ENCODE measurements at places on chromosomes 3 and 15.

DNA sequence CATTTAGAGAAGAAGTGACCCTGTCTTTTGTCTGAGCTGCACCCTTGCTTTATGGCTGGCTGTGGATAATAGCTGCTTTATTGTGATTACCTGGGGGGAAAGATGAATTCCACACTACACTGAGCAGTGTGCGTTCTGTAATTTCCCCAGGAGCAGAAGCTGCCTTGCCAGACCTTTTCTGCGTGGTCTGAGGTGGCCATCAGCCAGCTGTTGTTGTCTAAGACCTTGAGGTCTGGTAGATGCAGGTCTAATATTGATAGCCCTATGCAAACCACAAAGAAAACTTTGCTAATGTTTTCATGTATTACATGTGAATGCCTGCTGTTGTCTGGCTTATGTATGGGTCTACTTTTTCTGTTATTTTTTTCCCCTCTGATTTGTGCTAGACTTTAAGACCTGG is 144.6 kb downstream of the THSD4 start:
- no peak for DNase-seq

GRCh38 chr3:192352142-192352541 is 375.2 kb downstream of the FGF12 start:
- no peak for DNase-seq

DNA sequence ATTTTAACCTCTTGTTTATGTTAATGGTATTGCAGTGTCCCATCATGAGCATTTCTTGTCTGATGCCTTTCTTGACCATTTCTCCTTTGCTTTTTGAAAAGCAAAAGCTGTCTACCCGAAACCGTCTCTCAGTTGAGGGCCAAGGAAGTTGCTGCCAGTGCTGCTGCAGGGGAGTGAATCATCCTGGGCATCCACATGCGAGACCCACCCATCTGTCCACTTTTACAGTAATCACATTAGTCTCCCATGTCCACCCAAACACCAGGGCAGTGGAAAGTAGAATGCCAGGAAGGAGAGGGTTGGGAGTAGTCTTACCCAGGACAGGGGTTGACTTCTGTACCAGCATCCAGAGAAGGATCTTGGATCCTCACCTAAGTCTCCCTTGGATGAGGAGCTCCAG is 48.6 kb upstream of the TEX264 start:
- DNase-seq, result no peak

DNA sequence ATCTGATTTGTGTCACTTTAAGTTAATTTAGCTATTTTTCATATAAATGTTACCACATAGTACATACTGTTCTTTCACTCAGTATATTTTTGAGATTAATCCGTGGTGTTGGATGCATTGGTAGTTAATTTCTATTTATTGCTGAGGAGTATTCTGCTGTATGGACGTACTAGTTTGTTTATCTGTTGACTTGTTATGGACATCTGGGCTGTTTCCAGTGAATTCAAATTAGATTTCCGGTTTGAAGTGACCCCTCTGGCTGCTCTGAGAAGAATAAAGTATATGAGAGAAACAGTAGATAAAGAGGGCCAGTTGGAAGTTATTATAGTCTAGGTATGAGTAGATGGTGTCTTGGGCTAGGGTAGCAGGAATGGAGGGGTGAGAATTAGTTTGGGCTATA is 15.6 kb downstream of the KAT2B start:
- DNase-seq, result no peak

DNA sequence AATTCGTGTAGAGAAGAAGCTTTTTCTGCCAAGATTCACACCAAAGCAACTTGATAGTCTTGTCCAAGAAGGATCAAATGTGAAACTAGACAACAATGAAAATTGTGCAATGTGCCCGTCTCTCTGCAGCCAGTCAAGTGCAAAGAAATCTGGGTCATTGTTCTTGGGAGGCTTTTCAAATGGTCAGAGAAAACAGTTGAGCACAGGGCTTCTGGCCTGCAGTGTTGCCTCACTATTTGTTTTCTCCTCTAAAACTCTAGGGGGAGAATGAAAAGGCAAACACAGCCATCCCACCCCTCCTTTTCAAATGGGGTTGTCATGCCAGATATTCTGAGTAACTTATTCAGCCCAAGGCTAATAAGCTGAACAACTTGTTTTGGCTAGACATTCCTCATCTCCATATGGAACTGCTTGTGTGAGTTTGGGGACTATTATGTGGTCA is 417.6 kb upstream of the CDIN1 start:
- no peak for DNase-seq

DNA sequence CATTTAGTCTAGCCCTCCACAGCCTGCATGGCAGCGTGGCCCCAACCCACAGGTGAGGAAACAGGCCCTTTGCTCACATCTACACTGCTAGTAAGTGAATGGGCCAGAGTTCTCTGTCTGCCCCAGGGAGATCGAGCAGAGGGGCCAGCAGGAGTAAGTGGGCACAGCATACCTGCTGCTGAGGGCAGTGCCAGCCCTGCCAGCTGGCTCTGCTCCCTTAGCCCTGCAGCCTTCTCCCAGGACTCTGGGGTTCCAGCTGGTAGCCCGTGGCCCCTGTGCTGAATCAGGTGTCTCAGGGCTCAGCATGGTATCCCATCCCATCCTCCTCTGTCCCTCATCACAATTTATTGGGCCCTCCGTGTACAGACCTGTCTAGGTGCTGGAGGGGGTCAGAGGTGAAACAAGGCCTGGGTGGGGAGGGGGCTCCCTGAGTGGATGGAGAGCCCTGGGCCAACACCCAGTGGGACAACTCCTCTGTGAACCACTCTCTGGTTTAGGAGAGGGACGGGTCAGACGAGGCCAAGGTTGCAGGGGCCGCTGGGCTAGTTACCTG is 101.8 kb downstream of the DNAJB8 start:
- DNase-seq, result no peak

- DNase-seq, result no peak
Observed at GRCh38 chr3:171828902-171829770, 14.0 kb upstream of the TMEM212 start.

DNA sequence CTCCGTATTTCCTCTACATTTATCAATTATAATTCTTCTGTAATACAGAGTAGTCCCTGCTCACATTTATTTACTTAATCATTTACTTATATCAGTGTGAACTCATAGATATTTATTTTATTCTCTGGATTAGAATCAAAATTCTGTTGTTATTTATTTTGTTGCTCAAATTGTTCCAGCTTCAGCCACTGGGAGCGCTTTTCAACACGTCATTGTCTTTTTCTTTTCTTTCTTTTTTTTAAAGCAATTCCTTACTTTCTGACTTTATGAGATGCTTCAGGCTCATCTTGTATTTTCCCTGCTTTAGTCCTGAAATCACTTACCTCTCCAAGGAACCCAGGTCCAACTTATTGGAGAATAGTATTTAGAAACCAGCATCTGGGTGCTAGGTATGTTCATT is 53.4 kb downstream of the GLCE start:
- DNase-seq, result no peak

DNA sequence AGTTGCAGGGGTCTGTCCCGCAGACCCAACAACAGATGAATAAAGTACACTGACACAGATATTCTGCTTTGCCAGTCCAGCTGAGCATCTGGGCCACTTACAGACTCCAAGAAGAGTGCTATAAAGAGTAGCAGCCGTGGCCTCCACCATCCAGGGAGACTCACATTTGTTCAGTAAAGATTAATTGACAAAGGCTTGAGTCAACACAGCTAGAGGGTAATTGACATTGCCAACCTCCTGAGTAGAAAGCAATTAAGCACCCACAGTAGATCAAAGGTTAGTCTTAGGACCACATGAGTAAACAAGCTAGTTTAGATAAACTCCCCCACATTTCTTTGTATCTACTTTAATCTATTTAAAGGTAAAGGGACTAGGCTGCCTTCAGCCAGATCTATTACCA is 16.3 kb upstream of the CRTC3 start:
- no peak for DNase-seq

- no peak for DNase-seq
Observed at GRCh38 chr3:16030342-16030741, 144.1 kb upstream of the GALNT15 start.

- no peak for DNase-seq
Observed at GRCh38 chr15:99998661-99999101, 265.4 kb upstream of the LYSMD4 start.

- DNase-seq, result no peak
Observed at GRCh38 chr3:20935791-20936190, 749.8 kb upstream of the SGO1 start.

GRCh38 chr3:148309390-148310035 is 388.2 kb upstream of the AGTR1 start:
- no peak for DNase-seq

DNA sequence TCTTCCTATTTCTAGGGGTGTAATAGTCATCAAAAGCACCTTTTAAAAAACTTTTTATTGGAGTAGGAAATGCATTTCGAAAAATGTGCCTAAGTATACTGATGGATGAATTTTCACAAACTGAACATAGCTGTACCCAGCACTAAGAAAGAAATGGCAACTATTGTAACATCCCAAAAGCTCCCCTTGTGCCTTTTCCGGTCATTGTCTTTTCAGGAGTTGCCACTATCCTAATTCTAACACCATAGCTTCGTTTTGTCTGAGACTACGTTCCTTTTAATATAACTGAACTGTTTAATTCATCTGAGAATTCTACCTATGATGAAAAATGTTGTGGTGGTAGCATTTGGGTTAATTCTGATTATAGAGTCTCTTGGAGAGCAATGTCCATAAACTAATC is 1.9 kb downstream of the TIMMDC1 start:
- no peak for DNase-seq

GRCh38 chr3:155991847-155992246 is 121.4 kb downstream of the GMPS start:
- no peak for DNase-seq

DNA sequence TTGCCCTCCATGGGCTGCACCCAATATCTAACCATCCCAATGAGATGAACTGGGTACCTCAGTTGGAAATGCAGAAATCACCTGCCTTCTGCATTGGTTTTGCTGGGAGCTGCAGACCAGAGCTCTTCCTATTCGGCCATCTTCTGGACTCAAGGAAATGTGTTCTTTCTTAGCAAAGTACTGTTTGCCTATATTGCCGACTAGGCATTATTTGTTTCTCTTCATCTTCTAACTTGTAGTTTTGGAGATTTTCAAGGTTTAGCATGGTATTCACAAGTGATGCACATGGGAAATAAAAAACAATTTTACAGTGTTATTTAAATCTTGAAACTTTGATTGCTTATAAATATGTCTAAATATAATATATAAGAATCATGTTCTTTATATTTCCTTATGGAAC is 377.8 kb upstream of the POU1F1 start:
- no peak for DNase-seq

GRCh38 chr3:19267040-19267439 is 118.7 kb downstream of the KCNH8 start:
- DNase-seq, result no peak
